ENCODE measurements at places on chromosomes 1 and 21. TPM values are rescaled to one million over a fixed set of nuclear protein-coding genes. Genes with fewer than 3 reads are reported as not detected.
A peak's percentile ranks its signal among the peaks of the same experiment; 100 is the strongest.

SHISA4 gene
- 10.0 TPM for total RNA-seq

PTAFR gene
- under 0.01 TPM for total RNA-seq

HP1BP3 gene
- 111 TPM for total RNA-seq

GBP3 gene
- 50.0 TPM for total RNA-seq

CELA3A gene
- not detected for total RNA-seq

DNA sequence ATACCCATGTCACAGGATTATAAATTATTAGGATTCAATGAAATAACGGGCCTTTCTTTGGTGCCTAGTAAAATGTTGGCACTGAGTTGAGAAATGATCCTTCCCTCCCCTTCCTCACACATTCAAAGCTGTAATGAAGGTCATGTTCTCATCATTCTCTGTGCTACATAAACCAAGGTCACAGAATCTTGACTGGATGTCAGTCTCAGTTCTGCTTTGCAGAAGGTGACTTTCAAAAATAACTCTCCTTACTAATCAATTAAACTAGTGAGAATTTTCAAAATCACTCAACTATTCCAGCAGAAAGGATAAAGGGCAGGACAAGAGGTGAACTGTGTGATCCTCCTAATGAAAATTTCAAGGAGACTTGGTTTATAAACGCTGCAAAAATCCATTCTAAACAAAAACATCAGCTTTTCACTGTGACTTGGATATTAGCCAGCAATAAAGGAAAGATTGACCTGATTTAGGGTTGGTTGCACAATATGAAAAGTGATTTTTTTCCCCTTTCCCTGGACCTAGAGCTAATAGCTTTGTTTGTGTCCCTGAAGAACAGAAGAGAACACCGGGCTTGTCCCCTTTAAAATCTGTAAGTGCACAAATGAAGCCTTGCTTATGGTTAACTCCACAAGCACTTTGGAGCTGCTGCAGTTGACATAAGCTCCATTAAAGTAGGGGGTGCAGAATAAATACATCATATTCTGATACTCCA is 120.1 kb downstream of the SEC16B start:
- DNase-seq, result no peak

- peak; percentile 3 for DNase-seq
These were observed at the start of gene KMO for GRCh38 chr1:241532162-241532531. KMO (plus strand) TSS chr1:241532378; CDS start chr1:241532445, 67 bp downstream.

DNA sequence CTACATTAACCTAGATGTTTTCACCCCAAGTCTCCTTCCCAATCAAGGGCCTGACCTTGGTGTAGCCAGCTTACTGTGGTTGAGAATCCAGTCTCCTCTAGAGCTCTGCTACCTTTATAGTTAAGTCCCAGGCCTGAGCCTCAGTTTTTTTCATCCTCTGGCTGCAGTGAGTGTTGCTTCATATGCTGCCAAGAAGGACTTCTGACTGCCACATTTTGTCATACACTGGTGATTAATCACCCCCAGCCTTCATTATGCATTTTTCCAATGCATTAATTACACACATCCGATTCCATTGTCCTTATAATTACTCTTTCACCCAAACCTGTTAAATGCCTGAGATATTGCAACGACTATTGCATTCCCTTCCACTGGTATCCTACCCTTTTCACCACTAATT is 66.3 kb upstream of the FGGY start:
- no peak for DNase-seq

DNA sequence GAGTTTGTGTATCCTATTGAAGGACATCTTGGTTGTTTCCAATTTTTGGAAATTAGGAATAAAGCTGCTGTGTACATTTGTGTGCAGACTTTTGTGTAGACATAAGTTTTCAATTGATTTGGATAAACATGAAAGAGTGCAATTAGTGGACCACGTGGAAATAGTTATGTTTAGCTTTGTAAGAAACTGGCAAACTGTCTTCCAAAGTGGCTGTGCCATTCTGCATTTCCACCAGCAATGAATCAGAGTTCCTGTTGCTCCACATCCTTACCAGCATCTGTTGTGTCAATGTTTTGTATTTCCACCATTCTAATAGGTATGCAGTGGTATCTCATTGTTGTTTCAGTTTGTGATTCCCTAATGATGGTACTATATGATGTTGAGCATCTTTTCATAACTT is 46.5 kb downstream of the FH start:
- no peak for DNase-seq

- DNase-seq, result no peak
These were observed 3.9 kb downstream of the LAPTM5 start for GRCh38 chr1:30753660-30754123.

DNA sequence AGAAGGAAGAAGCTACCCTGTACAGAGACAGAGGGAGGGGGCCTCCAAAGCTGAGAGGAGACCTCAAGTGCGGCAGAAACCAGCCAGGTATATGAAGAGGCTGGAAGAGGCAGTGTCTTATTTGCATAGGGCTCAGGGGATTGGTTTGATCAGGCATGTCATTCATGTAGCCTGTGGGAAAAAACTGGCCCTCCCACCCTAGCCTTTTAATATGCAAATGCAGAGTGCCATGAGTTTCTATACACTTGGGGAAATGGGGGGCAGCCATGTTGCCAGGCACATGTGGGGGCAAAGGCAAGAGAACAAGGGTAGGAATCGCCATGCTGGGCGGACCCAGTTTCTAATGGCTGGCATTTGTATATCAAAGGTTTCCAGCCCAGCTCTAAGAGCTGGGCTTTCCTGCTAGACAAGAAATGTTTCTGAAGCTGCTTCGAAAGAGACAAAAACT is 172.7 kb downstream of the RASAL2 start:
- DNase-seq, result no peak

- DNase-seq, result peak; percentile 39
These were observed 867.3 kb downstream of the PLA2G4A start for GRCh38 chr1:187696073-187696472.

- no peak for DNase-seq
These were observed 3.5 kb downstream of the TGFB2 start for GRCh38 chr1:218348628-218349071.

GRCh38 chr1:67687649-67688048 is 2.6 kb downstream of the GADD45A start:
- peak; percentile 83 for DNase-seq

GRCh38 chr1:204331275-204331674 is 28.5 kb downstream of the PLEKHA6 start:
- DNase-seq, result no peak

All from IMR-90 (cell line).